Right atrium auricular region (tissue), 2 donors: ENCODE measurements at places on chromosomes 1 and 21. TPM values are rescaled to one million over a fixed set of nuclear protein-coding genes. Genes with fewer than 3 reads are reported as not detected.

The ATP1A2 gene
- total RNA-seq: 146 TPM

The STIL gene
- 0.31 TPM for total RNA-seq

The RAP1A gene
- total RNA-seq: 62.1 TPM

The SIKE1 gene
- total RNA-seq: 24.8 TPM

The TSEN15 gene
- total RNA-seq: 18.2 TPM

The TCHH gene
- 0.04 TPM for total RNA-seq

The PLCH2 gene
- 0.12 TPM for total RNA-seq

The CYP4A11 gene
- not detected for total RNA-seq

The HES2 gene
- not detected for total RNA-seq

The PADI3 gene
- total RNA-seq: not detected

The SLC44A3 gene
- 9.5 TPM for total RNA-seq

The FCRL6 gene
- not detected for total RNA-seq

The BNIPL gene
- 0.24 TPM for total RNA-seq

The GCSAML gene
- not detected for total RNA-seq

The FGGY gene
- total RNA-seq: 21.8 TPM

The TMEM222 gene
- 13.6 TPM for total RNA-seq

The RGS4 gene
- total RNA-seq: 1.5 TPM

The HUNK gene
- 2.0 TPM for total RNA-seq

The FDPS gene
- 73.1 TPM for total RNA-seq
